Stimulated activated CD8-positive, alpha-beta memory T cell treated with anti-CD3 and anti-CD28 coated beads, Interleukin-15, amount 100 ng/mL, for 1 hour (primary cell): ENCODE measurements at places on chromosomes 2 and 18.

- DNase-seq = no peak
Measured at GRCh38 chr2:3631161-3631850, 26.7 kb upstream of the ALLC start.

- DNase-seq = no peak
Measured at GRCh38 chr2:136055929-136056688, 61.8 kb downstream of the CXCR4 start.

DNA sequence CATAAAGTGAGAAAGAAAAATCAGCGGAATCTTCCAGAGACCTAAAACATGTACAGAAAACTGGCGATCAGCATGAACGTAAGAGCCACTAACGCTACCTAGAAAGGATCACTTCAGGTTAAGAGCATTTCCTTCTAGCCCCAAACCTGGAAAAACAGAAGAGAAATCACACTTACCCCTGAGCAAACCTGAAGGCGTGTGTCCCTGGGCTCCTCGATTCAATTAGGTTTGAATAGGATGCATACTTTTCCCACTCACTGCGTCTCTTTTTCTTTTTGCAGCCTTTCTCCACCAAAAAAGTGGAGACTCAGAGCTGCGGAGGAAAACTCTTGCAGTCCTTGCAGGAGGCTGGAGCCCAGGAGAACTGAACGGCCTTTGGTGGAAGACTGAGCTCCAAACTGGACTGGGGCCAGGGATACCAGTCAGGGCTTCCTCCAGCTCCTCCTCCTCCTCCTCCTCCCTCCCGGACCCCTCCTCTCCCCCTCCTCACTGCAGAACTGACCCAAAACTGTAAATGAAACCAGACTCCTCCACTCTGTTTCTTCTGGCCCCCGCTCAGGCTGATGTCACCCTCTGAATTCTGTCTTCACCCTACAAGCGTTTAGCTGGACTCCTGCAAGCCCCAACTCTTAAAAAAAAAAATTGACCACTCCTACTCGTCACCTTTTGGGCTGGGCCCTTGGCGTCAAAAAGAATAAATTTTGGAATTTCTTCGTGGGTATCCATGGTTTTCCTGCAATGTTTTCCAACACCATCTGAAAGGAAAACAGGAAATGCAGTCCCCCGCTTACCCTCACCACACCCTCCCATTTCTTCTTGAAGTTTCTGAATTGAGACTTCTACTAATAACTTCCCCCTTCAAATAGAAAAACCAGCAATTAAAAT, at the start of gene COL6A3:
COL6A3 (minus strand) TSS at position 388 of the 885 bp plus-strand sequence. CDS start 17,347 bp downstream, outside the sequence.
- DNase-seq = no peak

DNA sequence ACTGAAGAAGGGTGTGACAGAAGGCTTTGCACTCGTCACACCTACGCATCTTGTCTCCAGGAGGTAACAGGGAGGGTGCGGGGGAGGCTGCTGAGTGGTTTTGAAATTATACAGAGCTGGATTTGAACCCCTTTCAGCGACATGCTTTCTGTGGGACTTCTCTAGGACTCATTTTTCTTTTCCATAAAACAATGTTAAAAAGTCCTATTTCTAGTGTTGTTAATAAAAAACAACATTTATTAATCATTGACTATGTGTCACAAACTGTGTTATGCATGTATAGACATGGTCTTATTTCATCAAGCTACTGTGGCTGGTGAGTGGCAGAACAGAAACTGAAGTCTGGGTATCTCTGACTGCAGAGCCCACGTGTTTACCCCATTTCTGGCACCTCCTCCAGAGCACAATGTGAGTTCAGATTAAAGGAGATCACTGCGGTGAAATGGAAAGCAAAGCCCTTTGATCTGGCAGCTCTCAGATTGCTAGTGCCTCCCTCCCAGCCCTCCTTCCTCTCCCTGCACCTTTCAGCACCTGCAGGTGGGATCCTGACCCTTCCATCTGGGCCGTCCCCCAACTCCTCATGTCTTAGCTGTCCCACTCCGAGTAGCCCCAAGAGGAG, 315.5 kb upstream of the MYT1L start:
- peak; percentile 2 for DNase-seq

- no peak for DNase-seq
Measured at GRCh38 chr2:236954641-236955040, 131.0 kb upstream of the COPS8 start.

DNA sequence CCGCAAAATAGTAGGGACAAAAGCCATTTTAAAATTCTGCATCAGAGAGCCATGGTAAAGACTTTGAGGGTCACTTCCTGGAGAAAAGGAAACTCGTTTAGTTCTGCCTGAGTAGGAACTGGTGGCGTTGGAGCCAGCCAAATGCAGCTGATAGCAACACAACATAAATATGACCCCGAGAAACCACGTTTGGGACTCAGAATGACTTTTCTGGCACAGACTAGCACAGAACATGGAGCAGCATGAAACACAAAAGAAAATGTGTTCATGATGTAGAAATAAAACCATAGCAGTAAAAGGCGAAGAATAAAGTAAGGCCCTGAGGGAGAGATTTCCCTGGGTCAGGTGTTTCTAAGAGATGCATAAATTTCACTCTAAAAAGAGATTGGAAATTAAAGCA, 149.2 kb upstream of the KLHL29 start:
- no peak for DNase-seq

DNA sequence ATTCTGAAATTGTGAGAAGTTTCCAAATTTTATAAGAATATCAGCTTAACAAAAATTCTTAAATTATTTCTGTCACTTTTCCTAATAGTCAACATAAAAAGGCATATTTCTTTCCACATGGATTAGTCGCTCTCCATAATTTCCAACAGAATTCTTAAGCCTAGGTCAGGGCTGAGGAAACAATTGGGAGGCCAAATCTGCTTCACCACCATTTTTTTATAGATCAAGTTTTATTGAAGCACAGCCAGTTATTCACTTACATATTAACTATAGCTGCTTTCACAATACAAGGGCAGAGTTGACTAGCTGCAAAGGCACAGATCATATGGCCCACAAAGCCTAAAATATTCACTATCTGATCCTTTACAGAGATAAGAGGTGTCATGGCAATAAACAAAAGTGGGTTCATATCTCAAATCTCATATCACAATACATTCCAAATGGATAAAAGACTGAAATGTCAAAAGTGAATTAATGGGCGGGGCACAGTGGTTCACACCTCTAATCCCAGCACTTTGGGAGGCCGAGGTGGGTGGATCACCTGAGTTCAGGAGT, 18.7 kb downstream of the MEMO1 start:
- DNase-seq = no peak

DNA sequence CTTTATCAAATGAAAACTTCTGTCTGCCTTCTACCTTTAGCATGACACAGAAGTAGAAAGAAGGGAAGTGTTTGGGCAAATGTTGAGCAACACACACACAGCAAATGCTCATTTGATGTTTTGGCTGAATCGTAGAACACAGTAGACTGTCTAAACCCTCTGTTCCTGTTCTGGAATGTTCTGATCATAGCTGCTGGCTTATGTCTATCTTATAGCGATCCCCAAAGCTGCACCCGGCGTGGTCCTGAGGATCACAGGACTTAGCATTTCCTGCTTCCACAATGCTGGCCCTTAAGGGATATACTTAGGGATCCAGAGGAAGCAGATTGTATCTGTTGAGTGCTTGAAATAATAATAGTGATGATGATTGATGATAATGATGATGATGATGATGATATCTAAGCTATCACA, 15.2 kb downstream of the GNLY start:
- DNase-seq = no peak

DNA sequence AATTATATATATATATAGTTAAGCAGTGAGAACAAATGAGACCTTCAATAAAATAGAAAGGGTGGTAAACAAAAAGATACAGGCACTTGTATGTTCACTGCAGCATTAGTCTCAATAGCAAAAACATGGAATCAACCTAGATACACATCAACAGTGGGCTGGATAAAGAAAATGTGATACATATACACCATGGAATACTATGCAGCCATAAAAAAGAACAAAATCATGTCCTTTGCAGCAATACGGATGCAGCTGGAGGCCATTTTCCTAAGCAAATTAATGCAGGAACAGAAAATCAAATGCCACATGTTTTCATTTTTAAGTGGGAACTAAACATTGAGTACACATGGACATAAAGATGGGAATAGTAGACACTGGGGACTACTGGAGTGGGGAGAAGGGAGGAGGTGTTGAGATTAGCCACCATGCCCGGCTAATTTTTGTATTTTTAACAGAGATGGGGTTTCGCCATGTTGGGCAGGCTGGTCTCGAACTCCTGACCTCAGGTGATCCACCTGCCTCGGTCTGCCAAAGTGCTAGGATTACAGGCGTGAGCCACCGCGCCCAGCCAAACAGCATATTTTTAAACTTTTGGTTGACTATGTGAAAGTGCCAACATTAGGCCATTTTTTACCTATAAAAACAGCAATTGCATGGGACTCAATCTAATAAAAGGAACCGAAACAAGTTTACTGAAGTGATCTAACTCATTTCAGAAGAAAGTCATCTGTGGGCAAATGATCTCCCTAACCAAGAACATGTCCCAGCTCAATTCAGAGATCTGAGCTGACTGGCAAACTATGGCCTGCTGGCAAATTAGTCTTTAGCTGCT, 23.7 kb downstream of the ICA1L start:
- no peak for DNase-seq

DNA sequence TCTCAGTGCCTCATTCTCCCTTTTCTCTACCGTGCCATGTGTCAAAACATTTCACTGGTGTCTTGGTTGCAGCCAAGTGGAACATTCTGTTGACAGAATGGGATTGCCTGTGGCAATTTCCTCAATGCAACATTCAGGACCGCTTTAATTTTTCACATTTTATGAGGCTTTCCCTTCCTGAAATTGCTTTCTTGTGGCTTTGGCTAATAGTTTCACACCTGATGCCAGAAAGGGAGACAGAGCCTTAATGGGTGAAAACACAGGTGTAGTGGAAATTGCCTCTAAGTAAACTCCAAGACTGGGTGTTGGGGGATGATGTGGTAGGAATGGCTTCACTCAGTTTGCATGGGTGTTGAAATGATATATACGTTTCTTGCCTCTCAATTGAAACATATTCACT, 278.3 kb downstream of the TSN start:
- no peak for DNase-seq

DNA sequence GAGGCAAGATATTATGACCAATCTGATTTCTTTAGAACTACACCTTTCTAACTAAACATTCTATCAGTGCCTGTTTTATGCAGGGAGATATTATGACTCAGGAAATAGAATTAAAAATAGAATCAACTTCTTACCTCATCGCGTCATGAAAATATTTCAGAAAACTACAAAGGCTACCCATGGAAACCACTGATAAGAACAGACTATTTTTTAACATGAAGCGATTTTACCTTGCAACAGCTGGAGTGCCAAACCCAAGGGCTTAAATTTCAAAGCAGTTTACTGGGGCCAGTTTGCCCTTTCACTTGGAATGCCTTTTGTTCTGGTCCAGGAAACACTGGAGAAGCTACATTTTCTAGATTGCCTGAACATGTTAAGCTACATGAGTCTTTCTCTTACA, 304.8 kb upstream of the CCDC68 start:
- no peak for DNase-seq

GRCh38 chr2:186641132-186641806, 51.4 kb downstream of the ITGAV start:
- DNase-seq = no peak

DNA sequence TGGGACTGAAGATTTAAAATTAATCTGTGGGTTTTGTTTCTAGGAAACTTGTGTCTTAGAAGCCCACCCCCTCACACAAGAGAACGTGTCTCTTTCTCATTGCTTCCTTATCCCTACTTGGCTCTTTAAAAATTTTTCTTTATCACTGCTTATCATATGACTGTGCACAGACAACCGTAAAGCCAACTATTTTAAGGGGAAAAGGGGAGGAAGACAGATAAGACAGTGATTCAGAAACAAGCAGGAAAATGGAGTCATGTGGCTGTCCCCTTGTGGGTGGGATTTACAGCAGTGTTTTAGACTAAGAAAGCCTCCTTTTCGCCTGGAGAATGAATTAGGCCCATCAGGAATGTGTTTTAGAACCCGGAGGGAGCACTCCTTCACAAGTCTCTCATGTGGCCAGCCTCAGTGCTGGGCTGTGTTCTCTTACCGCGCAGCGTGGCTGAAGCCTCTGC, 17.6 kb downstream of the PRKCE start:
- no peak for DNase-seq

- DNase-seq = no peak
Measured at GRCh38 chr2:112973156-112973555, 4.7 kb upstream of the IL36G start.

DNA sequence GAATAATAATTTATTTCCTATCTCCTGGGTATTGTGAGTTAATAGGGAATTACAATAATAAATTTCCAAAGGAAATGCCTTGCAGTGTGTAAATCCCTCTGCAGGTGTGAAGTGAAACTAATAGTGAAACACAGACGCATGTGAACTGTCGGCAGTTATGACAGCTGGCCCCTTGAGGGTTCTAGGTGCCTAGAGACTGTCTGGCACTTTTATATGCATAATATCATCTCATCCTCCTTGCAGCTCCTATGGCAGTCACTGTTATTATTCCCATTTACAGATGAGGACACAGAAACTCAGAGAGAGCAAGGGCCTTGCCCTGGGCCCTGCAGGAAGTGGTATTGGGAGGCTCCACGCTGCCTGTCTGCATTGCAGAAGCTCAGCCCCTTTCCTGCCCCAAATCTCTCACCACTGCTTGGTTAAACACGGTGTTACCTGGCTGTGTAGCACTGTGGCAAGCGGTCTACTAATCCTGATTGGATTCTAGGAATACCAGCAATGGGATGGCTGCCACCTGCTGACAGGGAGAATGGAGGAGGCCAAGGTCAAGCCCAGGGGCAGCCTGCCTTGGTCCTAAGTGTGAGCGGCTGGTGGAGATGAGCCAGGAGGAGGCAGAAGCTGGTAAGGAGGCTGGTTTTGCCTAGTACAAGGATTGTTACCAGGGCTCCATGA, 32.8 kb upstream of the ACKR3 start:
- peak; percentile 18 for DNase-seq
